ENCODE measurements at places on chromosomes 5 and 9. TPM values are rescaled to one million over a fixed set of nuclear protein-coding genes. Genes with fewer than 3 reads are reported as not detected.

DMAC1 gene
- 14.5 TPM for total RNA-seq

UAP1L1 gene
- total RNA-seq = 35.5 TPM

DNA sequence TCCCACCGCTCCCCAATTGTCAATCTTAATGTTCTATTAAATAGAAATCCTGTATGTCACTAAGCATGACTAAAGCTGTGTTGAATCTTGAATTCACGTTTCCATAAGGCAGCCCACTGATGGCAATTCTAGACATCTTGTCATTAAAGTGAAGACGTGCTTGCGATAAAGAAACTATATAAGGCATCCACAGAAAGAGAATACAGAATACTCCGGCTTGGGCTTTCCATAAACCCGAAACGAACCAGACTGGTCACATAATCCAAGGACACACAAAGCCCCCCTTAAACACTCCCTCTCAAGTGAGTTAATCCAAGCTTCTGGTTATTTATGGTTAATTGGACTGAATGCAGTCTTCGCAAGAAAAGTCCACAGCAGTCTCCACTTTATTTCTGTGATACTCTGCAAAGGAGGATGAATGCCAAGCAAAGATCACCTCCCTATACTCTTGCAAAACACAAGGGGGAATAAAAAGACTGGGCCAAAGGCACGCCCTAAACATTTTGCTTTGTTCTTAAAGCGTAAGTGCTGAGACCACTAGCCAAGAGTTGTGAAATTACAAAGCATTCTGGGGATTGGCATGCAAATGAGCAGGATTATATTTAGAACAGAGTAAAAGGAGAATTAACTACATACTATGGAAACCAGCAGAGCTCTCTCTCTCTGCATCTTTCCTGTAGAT is 54.7 kb downstream of the DPYSL3 start:
- H3K36me3 ChIP-seq = no peaks in the 10 kb centered on the region
- no peak overlapping the region for H3K4me3 ChIP-seq
- H3K4me1 ChIP-seq = peaks cover 9% of the 10 kb centered on the region
- H3K27ac ChIP-seq = no peak overlapping the region

GRCh38 chr5:119079318-119079921 is 8.5 kb downstream of the DMXL1 start:
- H3K27ac ChIP-seq = no peak overlapping the region
- H3K4me1 ChIP-seq = no peaks in the 10 kb centered on the region
- no peak for DNase-seq
- no peaks in the 10 kb centered on the region for H3K36me3 ChIP-seq
- no peaks in the 10 kb centered on the region for H3K27me3 ChIP-seq

GRCh38 chr5:150301170-150301505 is 1.6 kb downstream of the ARSI start:
- H3K4me3 ChIP-seq = no peak overlapping the region
- peaks cover 15% of the 10 kb centered on the region for H3K4me1 ChIP-seq
- H3K36me3 ChIP-seq = no peaks in the 10 kb centered on the region
- DNase-seq = peak; percentile 87
- no peak overlapping the region for H3K27ac ChIP-seq
- H3K27me3 ChIP-seq = no peaks in the 10 kb centered on the region

DNA sequence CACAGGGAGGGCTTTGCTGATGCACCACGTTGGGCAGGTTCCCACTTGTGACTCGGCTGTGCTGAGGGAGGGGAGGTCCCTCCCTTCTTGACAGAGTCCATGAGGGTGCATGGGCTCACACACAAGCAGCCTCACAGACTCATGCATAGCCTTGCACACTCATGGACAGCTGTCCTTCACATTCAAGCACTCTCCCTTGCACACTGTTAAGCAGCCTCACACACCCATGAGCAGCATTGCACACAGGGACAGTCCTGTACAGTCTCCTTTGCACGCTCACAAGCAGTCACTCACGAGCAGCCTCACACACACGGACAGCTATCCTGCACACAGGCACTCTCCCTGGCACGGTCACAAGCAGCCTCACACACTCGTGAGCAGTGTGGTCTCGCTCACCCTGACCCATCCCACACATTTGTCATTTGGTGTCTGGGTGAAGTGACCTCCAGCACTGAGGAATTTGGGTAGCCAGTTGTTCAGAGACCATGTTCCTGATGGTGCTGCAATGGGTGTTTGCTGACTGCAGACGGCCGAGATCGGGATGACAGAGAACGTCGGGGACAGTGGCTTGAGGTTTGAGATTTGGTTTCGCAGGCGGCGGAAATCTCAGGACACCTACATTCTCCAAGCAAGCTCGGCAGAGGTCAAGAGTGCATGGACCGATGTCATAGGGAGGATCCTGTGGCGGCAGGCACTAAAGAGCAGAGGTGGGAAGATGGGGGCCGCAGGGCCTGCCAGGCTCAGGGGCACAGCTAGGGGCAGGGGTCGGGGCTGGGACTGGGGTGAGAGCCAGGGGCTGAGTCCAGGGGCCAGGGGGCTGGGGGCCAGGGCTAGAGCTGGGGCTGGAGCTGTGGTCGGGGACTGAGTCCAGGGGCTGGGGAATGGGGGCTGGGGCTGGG is 17.7 kb upstream of the LRRC14B start:
- no peaks in the 10 kb centered on the region for H3K27me3 ChIP-seq
- H3K4me3 ChIP-seq = no peak overlapping the region
- DNase-seq = no peak
- H3K27ac ChIP-seq = no peak overlapping the region

DNA sequence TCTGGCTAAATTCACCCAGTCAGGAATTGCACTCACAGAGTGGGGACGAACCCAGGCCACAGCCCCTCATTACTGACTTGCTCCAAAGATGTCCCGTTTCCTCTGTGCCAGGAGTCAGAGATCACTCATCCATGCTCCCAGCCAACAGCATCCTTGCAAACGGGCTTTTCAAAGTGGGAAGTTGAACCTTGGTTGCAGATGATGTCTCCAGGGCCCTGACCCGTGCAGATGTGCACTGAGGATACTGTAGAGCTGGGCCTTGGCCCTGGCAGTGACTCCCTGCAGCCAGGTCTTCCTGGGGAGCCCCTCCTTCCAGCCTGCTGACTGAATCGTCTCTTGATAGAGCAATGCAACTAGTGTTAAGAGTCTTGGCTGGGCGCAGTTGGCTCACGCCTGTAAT is 22.3 kb downstream of the TCF7 start:
- H3K4me1 ChIP-seq = no peaks in the 10 kb centered on the region
- DNase-seq = peak; percentile 10

GRCh38 chr5:92332039-92332438 is 948.9 kb upstream of the ARRDC3 start:
- no peak for DNase-seq
- H3K4me1 ChIP-seq = no peaks in the 10 kb centered on the region
- no peaks in the 10 kb centered on the region for H3K36me3 ChIP-seq
- H3K27ac ChIP-seq = peak overlapping the region; percentile 12
- H3K4me3 ChIP-seq = no peak overlapping the region
